Activated CD4-positive, CD25-positive, alpha-beta regulatory T cell (primary cell): ENCODE measurements at places on chromosomes 2 and 18.
A peak's percentile ranks its signal among the peaks of the same experiment; 100 is the strongest.

DNA sequence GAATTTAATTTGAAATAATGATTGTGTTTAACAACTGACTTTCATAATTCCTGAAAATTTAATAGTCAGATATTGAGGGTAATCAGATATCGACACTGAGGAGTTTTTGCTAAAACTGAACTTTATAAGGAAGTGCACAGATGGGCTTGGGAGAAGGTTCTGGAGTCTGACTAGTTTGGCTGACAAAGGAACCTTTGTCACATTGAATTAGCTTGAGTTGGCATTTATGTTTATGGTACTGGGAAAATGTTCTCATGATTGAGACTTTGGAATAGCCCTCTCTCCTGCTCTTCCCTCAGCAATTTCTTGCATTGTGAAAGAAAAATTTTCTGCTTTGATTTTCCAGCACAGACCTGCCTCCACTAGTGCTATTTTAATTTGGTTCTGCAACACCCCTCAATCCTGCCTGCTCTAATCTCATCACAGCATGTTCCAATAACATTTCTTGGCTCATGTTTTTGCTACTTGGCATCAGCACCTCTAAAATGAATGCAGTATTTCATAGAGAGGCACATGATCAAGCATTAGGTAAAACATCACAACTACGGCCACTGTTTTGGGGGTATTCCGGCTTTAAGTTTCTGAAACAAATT, 133.9 kb upstream of the FSHR start:
- DNase-seq: no peak

DNA sequence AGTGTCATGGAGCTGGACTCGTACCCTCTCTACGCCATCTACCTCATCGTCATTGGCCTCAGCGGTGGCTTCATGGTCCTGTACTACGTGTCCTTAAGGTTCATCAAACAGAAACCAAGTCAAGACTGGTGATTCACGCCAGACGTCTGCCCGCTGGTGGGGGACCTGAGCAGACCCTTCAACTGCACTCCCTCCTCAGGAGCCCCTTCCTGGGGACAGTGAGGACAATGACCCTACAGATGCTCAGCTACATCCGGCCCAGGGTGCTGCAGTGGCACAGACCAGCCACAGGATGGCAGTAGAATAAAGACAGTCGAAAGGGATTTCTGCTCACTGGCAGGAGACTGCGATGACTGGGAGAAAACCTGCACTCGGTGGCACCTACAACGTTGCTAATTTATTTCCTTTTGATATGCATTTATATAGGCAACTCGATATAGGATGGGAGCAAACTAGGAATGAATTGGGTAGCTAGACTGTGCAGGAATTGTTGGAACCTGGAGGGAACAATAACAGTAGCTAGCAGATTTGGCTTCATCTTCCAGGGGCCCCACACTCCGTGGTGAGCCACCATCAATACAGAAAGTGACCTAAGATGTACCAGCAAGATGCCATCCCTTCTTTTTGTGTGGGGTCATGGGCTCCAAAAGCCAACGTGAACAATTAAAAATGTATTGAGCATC, 39.2 kb downstream of the ABCG8 start:
- peak; percentile 36 for DNase-seq

- DNase-seq: no peak
Observed at GRCh38 chr2:68900496-68901198, 29.4 kb upstream of the BMP10 start.

DNA sequence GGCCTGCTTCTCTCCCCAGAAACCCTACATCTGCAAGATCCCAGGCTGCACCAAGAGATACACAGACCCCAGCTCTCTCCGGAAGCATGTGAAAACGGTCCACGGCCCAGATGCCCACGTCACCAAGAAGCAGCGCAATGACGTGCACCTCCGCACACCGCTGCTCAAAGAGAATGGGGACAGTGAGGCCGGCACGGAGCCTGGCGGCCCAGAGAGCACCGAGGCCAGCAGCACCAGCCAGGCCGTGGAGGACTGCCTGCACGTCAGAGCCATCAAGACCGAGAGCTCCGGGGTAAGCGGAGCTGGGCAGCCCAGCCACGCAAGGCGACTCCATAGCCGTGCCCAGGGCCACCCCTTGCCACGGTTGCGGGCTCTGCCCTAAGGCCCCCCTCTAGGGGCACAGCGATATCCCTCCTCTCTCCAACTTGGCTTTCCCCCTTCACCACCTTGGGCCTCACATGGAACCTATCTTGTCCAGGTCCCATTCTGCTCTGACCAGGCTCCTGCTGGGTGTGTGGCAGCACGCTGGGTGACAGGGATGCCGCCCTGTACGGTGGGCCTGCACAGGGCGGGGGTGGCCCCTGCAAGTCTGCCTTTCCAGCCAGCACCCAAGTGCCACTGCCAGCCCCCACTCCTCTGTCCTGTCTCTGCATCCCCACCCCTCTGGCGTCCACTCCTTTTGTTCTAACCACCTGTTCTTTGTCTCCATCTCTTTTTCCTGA, 248.9 kb downstream of the GLI2 start:
- no peak for DNase-seq

GRCh38 chr2:55888936-55889335, 34.6 kb downstream of the EFEMP1 start:
- DNase-seq: no peak

GRCh38 chr2:29586919-29587318, 334.5 kb downstream of the ALK start:
- DNase-seq: no peak

- no peak for DNase-seq
Observed at GRCh38 chr2:25534455-25534854, 138.9 kb downstream of the DTNB start.

DNA sequence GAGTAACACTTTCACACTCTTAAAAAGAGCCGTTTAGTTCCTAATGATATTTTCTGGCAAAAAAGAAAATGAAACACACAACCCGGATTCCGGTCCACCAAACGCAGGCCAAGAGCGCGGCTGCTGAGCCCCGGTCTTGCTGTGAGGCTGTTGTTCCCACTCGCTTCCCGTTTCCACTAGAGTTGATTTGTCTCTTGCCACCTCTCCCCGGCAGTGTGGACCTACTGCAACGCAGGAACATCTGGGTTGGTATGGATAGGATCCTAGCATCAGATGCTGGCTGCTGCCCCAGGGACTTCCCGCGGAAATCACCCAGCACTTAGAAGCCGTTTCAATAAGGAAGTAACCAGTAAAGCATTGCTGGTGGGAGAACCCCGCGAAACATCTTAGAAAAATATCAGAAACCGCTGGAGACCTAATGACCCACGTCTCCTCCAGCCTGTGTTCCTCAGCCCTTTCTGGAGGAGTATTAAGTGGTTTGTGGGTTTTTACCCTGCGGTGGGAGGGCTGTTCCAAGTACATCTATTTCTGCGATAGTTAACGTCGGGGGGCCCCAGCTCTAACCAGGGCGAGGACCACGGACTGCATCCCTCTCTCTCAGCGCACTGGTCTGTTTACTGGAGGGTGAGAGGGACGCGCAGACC, 939 bp downstream of the DOCK10 start:
- peak; percentile 36 for DNase-seq

GRCh38 chr2:182763311-182763912, 47.4 kb downstream of the DNAJC10 start:
- DNase-seq: no peak
